Dorsolateral prefrontal cortex (tissue), 122 donors: ENCODE measurements at places on chromosomes 13 and 19.

DNA sequence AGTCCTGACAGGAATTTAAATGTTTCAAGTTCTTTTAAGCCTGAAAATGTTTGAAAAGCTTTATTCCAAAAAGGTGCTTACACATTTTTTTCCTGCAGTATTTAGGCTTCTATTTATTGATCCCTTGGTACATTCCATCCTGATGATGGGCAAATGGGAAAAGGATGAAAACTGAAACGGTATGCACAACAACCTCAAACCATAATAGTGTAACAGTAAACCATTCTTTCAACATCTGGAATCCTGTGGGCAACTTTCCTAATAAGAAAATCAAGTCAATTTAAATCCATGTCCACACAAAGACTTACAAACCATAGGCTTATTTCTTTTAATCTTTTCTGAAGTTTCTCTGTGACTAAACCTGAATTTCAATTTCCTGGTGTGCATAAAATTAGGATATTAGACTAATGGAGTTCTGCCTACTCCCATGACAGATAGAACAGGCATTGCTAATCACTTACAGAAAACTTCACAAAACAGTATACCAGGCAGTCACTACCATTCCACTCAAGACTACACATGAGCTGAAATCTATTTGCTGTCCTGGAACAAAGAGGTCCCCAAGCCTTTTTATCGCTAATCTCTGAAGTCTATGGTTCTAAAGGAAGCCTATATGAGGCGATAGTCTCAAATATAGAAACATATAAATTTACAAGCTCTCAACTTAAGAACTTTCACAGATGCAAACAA is 103.3 kb downstream of the DLEU7 start:
- no peak for DNase-seq

- no peak for DNase-seq
Observed at GRCh38 chr19:30105727-30106126, 163.7 kb downstream of the URI1 start.

DNA sequence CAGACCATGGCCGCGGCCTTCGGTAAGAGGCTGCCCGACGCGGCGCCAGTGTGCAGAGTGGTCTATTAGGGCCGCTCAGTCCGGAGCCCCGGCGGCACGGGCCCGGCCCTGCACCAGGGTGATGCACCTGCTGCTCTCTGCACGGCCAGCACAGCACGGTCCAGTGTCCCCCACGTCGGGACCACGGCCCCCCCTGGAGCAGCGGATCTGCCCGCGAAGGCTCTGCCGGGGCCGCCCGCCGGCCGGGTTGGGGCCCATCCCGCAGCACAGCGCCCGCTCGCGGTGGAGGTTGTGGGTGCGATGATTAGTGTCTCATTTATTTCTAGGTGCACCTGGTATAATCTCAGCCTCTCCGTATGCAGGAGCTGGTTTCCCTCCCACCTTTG is 7.9 kb downstream of the PTBP1 start:
- DNase-seq = no peak

GRCh38 chr13:19864024-19864745 is 736 bp upstream of the ZMYM5 start:
- DNase-seq = peak; percentile 74

DNA sequence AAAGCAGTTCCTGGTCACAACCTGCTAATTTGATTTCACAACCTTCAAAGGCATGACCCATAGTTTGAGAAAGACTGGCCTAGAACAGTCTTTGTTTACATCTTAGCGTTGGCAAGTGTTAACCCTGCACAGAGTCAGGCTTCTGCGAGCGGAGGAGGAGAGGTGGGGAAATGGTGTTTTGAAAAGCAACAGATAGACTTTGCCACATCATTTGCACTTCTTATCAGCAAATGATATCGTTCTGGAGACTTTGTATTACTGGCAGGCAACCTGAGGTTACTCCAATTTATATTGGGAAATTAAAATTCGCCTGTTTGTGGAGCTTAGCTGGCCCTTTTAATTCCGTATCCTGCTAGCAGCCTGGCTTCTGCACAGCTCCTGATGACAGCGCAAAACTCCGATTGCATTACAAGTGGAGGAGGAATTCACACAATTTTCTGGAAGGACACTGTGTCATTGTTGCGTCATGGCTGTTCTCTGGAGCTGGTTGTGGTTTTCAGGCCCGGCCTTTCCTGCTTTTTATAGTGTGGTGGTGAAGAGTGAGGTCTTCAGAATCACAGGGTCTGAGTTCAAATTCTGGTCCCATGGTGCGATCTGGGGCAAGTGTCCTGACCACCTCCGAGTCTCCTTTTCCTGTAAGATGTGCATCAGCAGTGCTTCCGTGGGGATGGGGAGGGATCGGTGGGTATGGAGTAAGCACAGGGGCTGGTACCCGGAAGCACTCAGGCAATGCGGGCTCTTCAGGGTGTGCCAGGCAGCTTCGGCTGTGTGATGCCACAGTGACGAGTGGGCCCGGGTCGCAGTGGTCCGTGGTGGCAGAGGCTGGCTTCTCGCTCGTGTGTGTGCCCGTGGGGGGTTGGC is 49.1 kb upstream of the EHD2 start:
- DNase-seq = peak; percentile 81

GRCh38 chr13:40637643-40638042 is 28.8 kb downstream of the FOXO1 start:
- DNase-seq = no peak

- no peak for DNase-seq
Observed at GRCh38 chr13:111047326-111047725, 67.8 kb upstream of the ARHGEF7 start.

GRCh38 chr19:5137571-5138124 is 168.7 kb downstream of the KDM4B start:
- no peak for DNase-seq

DNA sequence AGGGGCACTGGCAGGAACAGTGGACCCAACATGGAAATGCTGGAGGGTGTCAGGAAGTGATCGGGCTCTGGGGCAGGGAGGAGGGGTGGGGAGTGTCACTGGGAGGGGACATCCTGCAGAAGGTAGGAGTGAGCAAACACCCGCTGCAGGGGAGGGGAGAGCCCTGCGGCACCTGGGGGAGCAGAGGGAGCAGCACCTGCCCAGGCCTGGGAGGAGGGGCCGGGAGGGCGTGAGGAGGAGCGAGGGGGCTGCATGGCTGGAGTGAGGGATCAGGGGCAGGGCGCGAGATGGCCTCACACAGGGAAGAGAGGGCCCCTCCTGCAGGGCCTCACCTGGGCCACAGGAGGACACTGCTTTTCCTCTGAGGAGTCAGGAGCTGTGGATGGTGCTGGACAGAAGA is 4.1 kb downstream of the KLK2 start:
- DNase-seq = no peak

GRCh38 chr19:31725051-31725450 is 375.8 kb upstream of the TSHZ3 start:
- no peak for DNase-seq

DNA sequence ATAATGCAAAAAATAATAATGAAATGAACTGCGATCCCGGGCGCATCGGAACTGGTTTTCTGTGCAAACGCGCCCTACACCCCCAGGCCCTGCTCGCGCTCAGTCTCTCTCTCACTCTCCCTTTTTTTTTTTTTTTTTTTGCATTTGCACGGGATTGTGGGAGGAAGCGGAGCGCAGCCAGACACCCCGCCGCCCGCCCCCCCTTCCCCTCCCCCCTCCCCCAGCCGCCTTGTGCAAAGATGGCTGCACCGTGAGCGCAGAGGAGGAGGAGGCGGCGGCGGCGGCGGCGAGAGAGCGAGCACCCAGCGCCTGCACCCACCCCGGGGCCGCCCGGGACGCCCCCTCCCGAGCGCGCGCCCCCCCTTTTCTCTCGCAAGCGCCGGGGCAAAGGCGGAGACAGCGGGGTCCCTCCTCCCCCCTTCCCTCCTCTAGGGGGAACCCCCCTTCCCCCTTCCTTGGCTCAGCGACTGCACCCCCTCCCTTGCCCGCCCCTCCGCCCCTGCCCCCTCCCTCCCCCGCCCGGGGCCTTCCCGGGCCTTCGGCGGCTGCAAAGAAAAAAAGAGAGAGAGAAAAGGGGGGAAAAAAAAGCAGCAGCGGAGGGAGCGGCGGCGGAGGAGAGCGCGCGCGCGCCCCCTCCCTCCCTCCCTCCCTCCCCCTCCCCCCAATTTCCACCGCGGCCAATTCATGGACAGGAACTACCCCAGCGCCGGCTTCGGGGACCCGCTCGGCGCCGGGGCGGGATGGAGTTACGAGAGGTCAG is at the start of gene PRR12:
PRR12 (plus strand) TSS at position 212 of the 760 bp plus-strand sequence; CDS start at position 685, 473 bp downstream.
- peak; percentile 63 for DNase-seq
